ENCODE measurements at places on chromosomes 11 and 22.

DNA sequence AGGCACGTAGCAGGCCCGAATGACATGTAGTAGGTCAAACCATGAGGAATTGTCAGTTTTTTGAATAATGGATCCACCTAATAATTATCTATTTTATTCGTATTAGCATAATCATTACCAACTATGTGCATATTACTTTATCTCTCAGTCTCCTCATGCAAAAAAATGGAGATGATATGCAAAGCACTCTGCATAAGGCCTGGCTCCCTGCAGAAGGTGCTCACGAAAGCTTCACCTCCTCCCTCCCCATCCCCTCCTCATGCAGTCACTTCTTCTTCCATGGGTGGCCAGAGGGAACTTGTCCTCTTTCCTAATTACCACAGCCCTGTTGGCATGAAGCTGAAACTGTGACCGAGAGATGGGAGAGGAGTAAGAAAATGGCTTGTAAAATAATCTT lies 20.8 kb upstream of the TSKU start:
- no peak for DNase-seq

GRCh38 chr22:43826142-43827002 lies 14.3 kb upstream of the EFCAB6 start:
- no peak for DNase-seq

- no peak for DNase-seq
Measured at GRCh38 chr11:10544491-10545465, 3.8 kb upstream of the RNF141 start.

GRCh38 chr11:125464270-125464662 lies 31.8 kb downstream of the FEZ1 start:
- DNase-seq = no peak

GRCh38 chr11:69587454-69588090 lies 53.4 kb upstream of the CCND1 start:
- no peak for DNase-seq

GRCh38 chr11:73465023-73465675 lies 89.0 kb downstream of the RELT start:
- DNase-seq = no peak

DNA sequence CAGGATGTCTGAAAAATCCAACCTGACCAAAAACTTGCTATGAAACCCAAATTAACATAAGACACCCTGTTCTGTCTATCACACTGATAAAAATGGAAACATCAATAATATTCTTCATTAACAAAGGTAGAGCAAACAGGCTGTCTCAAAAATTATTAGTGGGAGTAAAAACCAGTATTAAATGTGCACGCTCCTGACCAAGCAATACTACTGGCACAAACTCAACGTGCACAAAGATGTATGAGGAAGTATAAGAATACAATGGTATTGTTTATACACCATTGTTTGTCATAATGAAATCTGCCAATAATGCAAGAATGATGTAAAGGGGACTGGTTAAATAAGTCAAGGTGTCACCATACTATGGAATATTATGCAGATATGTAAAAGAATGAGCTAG lies 288.5 kb downstream of the MN1 start:
- no peak for DNase-seq

GRCh38 chr11:23206741-23207336 lies 346.6 kb upstream of the CCDC179 start:
- no peak for DNase-seq

DNA sequence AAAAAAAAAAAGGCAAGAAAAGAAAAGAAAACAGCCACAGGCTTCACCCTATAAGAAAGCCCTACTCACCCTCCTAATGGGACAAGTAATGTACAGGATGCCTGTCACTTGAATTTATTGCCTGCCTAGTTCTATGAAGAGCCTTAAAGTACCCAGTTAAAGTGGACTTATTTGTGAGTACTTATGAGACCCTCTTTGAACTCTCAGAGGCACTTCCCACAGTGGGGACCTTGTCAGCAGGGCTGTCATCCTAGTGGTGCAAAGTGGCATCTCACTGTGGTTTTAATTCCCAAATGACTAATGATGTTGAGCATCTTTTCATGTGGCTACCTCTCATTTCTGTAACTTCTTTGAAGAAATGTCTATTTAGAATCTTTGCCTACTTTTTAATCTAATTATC lies 41.8 kb upstream of the BARX2 start:
- no peak for DNase-seq

DNA sequence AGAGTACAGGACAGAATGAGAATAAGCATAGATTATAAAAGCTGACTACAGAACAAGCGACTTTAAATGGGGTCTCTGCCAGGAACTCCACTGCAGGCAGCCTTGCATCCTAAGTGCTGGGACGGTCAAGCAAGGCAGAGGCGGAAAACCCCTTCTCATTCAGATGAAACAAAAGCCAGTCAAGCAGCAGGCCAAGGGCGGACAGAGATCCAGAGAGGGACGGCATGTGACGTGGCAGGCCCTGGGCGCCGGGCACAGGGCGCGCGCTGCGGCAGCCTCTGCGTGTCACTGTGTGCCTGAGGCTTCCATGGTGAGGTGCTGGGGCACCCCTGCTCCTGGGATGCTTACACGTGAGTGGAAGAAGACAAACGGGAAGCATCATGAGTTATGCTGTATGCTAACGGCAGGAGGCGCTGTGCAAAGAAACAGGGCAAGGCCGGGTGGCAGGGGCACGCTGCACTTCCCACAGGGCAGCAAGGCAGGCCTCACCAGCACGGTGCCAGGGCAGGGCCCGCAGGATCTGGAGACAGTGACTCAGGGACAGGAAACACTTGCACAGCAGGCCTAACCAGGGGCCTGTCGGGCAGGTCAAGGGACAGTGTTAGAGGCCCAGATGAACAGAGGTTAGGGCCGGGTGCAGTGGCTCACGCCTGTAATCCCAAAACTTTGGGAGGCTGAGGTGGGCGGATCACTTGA lies 6.2 kb downstream of the TOLLIP start:
- no peak for DNase-seq

- no peak for DNase-seq
Measured at GRCh38 chr11:60310407-60310998, 16.6 kb upstream of the MS4A6E start.

DNA sequence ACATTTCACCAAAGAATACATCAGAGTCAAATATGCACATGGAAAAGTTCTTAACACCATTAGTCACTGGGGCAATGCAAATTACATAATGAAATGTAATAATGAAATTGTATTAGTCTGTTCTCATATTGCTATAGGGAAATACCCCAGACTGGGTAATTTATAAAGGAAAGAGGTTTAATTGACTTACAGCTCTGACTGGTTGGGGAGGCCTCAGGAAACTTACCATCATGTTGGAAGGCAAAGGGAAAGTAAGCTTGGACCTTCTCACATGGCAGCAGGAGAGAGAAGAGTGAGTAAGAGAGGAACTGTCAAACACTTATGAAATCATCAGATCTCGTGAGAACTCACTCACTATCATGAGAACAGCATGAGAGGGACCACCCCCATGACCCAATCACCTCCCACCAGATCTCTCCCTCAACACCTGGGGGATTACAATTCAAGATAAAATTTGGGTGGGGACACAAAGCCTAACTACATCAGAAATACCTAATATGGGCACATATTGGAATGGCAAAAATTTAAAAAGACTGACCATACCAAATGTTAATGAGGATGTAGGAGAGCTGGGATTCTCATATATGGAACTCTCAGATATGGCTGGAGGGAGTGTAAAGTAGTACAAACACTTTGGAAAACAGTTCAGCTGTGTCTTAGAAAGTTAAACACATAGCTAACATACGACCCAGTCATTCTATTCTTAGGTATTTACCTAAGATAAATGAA lies 65.1 kb upstream of the CD44 start:
- DNase-seq = no peak

DNA sequence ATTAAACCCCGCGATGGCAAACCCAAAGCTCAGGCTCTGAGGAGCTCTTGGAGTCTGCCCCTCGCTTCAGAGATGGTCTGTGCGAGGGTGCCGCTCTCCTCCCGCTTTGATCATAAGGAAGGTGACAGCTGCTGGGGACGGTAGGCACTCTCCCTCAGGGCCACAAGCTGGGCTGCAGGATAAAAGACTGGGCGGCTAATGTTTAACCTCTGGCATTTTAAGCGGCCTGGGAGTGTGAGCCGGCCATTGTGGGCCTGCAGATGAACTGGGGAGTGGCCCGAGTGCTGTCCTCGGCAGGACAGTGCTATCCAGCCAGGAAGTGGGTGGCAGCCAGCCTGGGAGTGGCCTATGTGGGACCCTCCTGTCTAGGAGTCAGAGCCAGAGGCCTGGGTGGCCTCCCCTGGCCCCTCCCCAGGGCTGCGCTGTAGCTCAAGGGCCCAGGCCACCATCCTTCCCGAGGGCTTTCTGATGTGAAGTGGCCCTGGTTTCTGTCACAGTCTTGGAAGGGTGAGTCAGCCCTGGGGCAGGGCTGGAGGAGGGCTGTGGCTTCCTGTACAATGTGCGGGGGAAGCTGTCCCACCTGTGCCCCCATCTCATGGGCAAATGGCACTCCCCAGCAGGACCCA lies 58.7 kb upstream of the PRODH start:
- DNase-seq = no peak

DNA sequence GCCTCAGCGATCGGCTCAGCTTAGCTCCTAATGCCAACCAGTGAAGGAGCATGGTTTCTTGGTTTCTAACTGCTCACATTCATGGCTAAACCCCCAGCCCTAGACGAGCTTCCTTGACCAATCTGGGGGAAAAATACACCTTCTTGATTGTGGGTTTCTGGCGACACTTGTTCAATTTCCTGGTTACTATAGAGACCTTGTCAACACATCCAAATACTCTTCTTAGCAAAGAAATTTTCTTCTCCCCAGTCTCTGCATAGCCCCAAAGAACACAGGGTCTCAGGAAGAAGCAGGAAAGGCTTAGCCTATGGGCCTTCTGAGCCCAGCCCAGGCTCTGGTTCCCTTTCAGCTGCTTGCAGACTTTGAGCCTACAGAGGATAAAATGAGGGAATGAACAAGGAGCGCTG lies 88.5 kb upstream of the SYT13 start:
- no peak for DNase-seq

GRCh38 chr11:42661942-42662341 lies 649.9 kb upstream of the API5 start:
- no peak for DNase-seq

GRCh38 chr11:102220728-102221467 lies 96.4 kb upstream of the BIRC3 start:
- no peak for DNase-seq

GRCh38 chr11:112265659-112266409 lies 5.2 kb upstream of the PLET1 start:
- no peak for DNase-seq

DNA sequence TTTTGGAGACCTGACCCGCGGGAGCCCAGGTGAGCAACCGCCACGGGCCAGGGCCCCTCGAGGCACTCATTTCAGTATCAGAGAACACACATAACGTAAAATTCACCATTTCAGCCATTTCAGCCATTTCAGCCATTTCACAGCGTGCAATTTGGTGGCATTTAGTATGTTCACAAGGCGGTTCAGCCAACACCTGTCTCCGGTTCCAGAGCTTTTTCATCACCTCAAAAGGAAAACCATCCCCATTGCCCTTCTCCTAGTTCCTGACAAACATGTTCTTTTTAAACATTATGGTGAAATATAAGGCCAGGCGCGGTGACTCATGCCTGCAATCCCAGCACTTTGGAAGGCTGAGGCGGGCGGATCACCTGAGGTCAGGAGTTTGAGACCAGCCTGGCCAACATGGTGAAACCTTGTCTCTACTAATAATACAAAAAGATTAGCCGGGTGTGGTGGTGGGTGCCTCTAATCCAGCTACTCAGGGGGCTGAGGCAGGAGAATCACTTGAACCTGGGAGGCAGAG lies 119.3 kb downstream of the KCNQ1 start:
- DNase-seq = no peak

GRCh38 chr11:130400781-130401483 lies 27.5 kb downstream of the ADAMTS8 start:
- no peak for DNase-seq

DNA sequence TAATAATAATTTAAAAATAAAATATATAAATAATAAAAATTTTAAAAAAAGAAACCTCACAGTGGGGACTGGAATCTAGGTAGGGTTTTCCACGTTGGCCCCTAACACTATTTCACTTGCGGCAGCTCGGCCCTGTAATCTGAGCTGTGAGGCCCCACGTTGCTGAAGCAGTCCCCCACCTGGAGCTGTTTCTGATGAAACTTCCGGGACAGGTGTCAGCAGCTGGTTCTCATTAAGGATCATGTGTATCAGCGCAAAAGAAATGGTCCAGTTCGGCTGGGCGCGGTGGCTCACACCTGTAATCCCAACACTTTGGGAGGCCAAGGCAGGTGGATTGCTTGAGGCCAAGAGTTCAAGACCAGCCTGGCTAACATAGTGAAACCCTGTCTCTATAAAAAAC lies 17.3 kb downstream of the RHOD start:
- DNase-seq = no peak

GRCh38 chr11:112292785-112293407 lies 32.2 kb upstream of the PLET1 start:
- no peak for DNase-seq

DNA sequence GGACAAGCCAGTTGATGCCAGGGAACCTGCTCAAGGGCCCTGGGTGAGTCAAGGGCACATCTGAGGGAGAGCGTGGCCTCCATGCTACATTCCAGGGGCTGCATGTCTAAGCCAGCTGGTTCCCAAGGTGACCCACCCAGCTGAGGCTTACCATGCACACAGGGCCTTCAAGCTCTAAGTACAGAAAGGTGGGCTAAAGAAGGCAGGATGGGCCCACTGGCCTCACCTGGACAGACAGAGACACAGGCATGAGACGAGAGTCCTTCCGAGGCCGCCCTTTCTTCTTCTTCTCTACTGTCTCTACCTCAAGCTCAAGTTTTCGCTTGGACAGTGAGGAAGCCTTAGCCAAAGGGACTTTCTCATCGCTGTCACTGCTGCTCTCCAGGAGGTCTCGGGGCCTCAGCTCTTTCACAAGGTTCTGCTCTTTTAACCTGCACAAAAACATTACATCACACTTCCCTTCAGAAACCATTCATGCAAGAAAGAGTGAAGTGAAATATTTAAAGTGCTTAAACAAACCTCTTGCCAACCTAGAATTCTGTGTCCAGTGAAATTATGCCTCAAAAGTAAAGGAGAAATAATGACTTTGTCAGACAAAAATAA lies 69.9 kb downstream of the HIRA start:
- no peak for DNase-seq

- no peak for DNase-seq
Measured at GRCh38 chr11:8047382-8047781, 33.6 kb upstream of the TUB start.

DNA sequence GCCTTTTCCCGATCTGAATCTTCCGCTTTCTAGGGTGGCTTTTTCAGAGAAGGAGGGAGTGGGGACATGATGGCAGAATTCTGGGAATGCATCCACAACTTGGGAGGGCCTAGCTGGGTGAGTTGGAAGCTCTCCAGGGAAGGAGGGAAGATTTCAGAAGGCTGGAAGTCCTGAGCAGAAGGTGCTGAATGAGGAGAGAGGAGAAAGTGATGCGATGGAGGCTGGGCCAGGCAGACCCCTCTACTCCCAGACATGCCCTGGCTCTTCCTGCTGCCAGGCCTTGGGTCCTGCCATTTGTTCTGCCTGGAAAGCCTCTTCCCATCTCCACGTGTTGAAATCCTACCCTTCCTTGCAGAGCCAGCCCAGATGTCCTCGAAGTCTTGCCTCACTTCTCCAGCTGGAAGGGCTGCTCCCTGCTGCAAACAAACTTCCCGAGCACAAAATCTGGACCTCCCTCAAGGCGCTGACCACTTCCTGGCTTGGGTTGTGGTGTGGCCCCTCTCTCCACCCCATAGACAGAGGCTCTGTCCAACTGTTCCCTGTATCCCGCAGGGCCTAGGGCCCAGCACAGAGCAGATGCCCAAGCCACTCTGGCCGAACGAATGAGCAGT lies 16.8 kb downstream of the LRRC32 start:
- no peak for DNase-seq

- DNase-seq = no peak
Measured at GRCh38 chr11:75445315-75445953, 12.4 kb upstream of the KLHL35 start.

- DNase-seq = no peak
Measured at GRCh38 chr11:110096496-110096895, 3.3 kb downstream of the ZC3H12C start.

Measured in cortex of kidney (tissue), 1 donor.